ENCODE measurements at places on chromosomes 4 and X.

- no peak for DNase-seq
These were observed 83.8 kb upstream of the HHIP start for GRCh38 chr4:144562019-144562705.

DNA sequence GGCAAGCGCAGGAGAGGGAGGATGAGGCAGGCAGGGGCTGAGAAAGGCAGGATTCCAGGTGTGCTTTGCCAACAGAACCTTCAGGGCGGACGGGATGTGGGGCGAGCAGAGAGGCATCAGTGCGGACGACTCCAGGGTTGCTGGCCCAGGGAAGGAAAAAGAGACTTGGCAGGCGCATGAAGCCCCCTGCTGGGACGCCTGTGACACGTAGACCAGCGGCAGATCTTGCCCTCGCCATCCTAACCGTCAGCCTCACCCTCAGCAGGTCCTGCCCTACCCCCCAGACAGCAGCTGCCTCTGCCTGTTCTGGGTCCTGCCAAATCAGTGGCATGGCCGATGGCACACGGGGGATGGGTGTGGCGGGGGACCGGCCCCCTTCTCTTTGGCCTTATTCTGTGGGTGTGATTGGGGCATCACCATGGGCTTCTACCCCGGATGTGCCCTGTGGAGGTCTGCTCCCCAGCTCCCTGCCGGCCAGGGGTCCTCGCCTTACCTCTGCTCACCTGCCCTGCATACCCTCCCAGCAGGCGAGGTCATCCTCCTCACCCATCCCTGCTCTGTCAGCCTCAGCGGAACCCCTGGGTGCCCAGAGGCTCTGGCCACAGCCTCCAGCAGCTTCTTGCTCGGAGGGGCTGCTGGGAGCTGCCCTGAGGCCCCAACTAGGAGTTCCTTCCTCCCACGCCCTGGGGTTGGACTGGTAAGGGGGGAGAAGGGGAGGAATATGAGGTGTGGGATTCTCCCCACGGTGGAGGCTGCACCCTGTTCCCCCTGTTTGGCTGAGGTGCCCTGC, 2.9 kb upstream of the SH3BP2 start:
- no peak for DNase-seq

DNA sequence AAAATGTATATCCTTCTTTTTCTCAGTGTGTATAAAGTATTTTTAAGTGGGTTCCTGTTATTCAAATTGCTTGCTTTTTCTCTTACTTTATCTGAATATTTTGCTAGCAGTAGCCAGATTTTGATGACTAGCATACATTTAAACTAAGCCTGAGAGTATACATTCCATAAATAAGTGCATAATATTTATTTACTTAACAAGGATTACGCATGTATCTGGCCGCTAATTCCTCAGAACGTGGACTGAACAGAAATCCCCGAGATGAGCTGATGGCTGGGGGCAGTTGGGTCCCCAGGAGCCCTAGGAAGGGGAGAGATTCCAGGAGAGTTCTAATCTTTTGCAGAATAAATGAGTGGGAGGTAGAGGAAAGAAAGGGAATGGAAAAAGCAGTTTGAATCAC, 91.0 kb downstream of the PHOX2B start:
- no peak for DNase-seq

DNA sequence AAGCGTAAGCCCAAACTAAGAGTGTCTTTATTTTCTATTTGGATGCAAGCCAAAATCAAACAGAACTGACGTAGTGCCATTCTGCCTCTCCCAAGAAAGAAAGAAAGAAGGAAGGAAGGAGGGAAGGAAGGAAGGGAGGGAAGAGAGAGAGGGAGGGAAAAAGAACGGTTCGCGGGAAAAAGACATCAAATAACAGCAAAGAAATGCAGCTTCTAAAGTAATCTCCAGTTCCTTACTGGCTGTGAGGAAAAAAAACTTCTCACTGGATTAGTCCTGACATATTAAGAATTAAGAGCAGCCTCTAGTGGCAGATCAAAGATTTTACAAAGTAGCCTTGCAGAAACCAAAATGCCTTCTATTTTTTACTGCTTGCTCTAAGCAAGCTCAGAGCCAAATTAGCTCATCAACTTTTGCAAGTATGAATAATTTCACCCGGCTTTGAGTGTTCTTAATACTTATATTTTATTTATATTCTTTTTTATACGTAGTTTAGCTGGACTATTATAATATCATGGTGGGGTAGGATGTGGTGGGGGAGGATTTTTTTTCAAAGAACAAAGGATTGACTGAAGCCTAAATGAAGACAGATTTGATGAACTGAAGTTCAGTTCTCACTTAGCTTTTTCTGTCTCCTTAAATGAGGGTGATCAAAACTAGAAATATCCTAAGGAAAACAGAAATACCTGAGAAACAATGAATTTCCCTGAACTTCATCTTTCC, 36.6 kb downstream of the PITX2 start:
- DNase-seq, result peak; percentile 77

DNA sequence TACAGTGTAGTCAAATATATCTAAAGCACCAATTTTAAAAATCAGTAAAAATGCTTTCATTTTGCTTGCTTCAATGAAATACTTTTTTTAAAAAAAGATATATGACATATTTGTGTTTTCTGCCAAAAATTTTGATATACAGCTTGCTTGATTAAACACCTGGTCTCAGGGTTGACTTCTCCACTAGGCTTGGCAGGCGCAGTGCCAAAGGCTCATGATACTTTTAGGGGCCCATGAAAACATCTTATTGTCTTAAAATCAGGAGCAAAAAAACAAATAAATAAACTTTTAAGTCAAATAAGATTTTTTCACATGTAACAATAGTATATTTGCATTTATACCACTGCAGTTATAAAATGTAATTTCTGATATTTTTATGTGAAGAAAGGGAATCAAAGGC, 95.6 kb downstream of the ADGRA3 start:
- no peak for DNase-seq

DNA sequence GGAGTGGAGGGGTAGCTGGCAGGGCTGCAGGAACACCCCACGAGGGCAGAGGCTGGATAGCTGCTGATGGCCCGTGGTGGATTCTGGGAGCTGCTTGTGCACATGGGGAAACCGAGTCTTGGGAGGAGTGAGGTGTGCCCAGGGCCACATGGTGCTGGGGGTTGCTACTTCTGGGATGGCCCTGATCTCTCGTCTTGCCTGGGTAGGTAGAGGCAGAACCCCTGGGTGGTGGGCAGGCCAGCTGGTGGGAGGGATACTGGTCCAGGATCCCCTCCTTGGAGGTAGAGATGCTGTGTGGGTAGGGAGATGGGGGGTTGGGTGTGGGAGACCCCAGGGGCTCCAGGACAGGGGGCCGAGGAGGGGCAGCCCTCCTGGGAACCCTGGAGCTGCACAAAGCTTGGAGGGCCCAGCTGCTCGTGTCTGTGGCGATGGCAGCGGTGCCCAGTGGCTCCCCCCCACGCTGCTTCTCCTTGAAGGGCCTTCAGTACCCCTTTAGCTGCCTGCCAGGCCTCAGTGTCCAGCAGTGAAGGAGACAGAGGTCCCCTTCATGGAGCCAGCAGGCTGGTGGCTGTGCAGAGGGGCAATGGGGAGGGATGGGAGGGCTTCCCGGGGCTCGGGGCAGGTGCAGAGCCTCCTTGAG, 3.2 kb downstream of the NAT8L start:
- DNase-seq, result no peak

DNA sequence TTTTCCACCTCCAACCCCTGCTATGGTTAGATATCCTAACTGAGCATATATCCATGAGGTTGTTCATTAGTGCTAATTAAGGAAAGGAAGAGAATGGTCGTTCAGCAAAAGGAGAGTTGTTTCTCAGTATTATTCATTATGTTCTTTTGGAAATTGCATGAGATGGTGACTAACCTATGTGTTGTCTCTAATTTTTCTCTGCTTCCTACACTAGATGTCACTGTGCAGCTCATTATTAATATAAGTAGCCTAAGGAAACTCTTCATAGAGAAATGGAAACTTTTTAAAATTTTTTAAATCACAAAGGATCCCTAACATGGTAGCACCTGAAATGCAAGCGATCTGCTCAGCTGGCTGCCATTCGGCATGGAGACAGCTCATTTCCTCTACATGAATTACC, 67.7 kb upstream of the FAM9A start:
- DNase-seq, result no peak

- no peak for DNase-seq
These were observed 24.7 kb upstream of the FRYL start for GRCh38 chr4:48804584-48805301.

- DNase-seq, result no peak
These were observed 17.4 kb downstream of the RTL5 start for GRCh38 chrX:72114306-72114705.

DNA sequence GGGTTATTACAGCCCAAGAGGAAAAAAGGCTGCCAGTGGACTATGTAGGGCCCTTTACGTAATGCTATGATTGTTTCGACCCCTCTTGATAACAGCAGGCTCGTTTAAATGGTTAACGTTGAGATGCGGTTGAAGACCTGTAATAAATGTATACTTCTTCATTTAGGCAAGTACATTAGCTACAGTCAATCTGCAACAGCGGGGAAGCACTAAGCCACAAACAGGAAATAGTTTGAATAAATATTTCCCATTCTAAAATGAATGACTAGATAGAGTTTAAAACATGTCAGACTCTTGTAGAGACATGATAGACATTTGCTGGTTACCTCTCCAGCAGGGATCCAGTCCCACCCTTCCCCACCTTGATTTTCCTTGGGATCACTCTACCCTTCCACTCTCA, 38.1 kb upstream of the STIM2 start:
- no peak for DNase-seq

- DNase-seq, result peak; percentile 12
These were observed 177.8 kb upstream of the C1QTNF7 start for GRCh38 chr4:15250021-15250441.

GRCh38 chrX:13598877-13599276, 29.5 kb downstream of the EGFL6 start:
- no peak for DNase-seq

DNA sequence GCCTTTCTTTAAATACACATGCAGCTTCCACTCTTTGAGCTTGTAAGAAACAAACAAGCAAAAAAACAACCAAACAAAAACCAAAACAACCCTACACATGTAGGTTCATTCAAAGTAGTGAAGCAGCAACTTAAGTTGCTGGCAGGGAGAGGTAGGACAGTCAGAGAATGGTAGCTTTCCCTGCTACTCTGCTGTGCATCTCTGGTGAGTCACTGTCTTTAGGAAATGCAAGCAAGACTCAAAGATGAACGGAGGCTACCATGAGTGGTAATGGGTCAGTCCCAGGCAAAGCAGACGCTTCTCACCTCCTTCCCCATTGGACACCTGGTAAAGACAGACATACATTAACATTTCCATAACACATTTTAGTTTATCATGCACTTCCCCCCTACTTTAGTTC, 43.2 kb downstream of the PGRMC2 start:
- DNase-seq, result no peak

DNA sequence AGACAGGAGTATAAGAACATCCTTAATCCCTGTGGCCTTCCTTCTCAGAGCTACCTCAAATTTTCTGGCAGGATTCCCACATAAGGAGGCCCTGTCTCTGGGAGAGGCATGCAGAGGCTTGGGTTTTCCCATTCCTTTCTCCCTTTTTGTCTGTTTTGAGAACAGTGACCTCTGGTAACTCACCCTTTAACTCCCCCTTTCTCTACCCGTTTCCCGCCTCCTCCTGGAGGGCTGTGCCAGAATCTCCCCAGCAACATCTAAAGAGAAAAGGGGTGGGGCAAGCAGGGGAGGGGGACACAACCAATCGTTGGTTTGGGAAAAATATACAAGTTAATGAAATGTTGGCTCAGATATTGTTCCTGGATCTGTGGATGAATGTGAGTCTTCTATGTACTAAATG, 303.7 kb upstream of the IRS4 start:
- no peak for DNase-seq

- DNase-seq, result no peak
These were observed 255.2 kb upstream of the GABRA2 start for GRCh38 chr4:46645126-46645525.

GRCh38 chrX:40938423-40938822, 146.8 kb upstream of the USP9X start:
- no peak for DNase-seq

DNA sequence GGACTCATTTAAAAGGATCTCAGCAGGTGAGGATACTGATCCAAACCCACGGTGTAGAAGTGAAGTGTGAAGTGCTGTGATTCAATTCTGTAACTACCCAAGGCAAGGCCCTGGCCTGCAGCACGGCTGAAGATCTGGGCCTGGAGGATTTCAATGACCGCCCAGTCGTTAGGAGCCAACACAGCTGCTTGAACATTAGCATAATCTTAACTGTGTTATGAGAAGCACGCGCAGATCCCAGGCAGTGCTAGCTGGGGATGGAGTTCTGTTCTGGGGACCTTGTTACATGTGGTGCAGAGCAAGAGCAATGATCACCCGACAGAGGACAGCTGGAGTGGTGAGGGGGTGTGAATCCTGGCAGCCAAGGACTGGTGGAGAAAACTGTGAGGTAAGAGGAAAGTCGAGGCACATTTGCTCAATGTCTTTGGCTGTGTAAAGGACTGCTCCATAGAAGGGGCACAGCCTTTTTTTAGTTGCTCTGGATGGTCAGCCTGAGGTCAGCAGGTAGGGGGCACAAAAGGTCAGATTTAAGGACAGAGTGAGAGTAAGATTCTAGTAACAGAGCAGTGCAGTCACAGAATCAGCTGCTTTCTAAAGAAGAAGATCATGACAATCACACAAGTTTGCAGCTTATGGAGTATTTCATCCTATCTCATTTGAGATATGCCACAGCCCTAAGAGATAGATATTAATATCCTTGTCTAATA, 181.8 kb downstream of the DCLK2 start:
- no peak for DNase-seq

- no peak for DNase-seq
These were observed 10.1 kb downstream of the NKX1-1 start for GRCh38 chr4:1395941-1396805.

GRCh38 chr4:103996637-103997036, 276.9 kb upstream of the TACR3 start:
- peak; percentile 0 for DNase-seq

DNA sequence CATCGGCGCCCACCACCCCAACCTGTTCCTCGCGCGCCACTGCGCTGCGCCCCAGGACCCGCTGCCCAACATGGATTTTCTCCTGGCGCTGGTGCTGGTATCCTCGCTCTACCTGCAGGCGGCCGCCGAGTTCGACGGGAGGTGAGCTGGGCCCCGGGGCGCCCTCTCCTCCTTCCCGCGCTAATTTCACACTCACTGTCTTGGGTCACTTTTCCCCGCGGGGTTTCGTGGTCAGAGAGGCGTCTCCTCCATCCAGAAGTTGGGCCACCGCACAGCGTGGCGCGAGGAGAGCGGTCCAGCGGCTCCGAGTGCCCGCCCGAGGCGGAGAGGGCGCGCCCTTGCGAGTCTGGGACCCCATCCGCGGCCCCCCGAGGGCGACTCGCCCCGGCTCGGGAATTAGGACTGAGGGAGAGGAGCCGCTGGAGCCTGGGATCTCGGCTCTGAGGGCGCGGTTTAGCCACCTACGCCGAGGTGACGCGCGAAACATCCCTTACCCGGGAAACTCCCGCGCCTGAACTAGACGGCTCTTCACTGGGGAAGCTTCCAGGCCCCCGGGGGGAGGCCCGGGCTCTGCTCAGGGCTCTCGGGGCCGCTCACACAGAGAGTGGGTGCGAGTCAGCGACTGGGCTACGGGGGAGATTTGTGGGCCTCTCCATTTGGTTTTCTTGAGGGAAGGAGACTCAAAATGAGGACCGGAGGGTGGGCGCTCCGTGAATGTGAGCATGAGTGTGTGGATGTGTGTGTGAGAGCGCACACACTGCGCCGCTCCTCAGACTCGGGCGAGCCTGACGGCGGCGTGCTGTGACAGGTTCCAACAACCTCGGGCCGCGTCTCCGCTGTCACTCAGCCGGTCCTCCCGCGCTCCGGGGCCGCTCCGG, 551 bp downstream of the NPNT start:
- DNase-seq, result peak; percentile 8
